Vagina (tissue), 2 donors: ENCODE measurements at places on chromosomes 7 and 10. TPM values are rescaled to one million over a fixed set of nuclear protein-coding genes. Genes with fewer than 3 reads are reported as not detected.
A peak's percentile ranks its signal among the peaks of the same experiment; 100 is the strongest.

Gene PODXL
- total RNA-seq: 26.0 TPM

Gene METTL27
- not detected for total RNA-seq

Gene C10orf53
- total RNA-seq: not detected

Gene SLC18A3
- total RNA-seq: 0.49 TPM

Gene OR2A12
- not detected for total RNA-seq

Gene ACHE
- total RNA-seq: 9.3 TPM

Gene CTTNBP2
- 25.0 TPM for total RNA-seq

Gene INA
- 3.9 TPM for total RNA-seq

Gene CALHM1
- not detected for total RNA-seq

- DNase-seq: no peak
Measured at GRCh38 chr7:1844951-1845390, 174.9 kb downstream of the ELFN1 start.

DNA sequence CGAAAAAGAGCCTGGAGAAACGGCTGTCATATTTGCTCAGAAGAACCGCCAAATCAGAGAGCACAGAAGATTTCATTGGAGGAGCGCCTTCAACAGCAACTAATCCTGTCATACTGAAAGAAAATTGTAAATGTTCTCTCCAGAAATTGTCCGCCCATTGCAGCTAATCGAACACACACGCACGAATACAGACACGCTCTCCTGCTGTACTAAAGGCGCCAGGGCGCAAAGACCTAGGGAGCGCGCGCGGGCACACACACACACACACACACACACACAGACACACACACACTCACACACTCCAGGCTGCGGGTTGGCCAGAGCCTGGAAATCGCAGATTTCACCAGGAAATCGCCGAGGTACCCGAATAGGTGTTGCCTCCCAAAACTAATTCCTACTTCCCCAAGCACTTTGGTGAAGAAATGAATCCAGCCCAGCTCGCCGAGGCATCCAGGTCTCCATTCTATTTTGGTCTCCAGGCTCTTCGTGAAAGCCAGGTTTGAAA lies at the start of gene CHRM2:
Gene CHRM2 (plus strand): TSS at position 157 of the 505 bp plus-strand sequence. CDS start 146,214 bp downstream, outside the sequence.
- DNase-seq: no peak

DNA sequence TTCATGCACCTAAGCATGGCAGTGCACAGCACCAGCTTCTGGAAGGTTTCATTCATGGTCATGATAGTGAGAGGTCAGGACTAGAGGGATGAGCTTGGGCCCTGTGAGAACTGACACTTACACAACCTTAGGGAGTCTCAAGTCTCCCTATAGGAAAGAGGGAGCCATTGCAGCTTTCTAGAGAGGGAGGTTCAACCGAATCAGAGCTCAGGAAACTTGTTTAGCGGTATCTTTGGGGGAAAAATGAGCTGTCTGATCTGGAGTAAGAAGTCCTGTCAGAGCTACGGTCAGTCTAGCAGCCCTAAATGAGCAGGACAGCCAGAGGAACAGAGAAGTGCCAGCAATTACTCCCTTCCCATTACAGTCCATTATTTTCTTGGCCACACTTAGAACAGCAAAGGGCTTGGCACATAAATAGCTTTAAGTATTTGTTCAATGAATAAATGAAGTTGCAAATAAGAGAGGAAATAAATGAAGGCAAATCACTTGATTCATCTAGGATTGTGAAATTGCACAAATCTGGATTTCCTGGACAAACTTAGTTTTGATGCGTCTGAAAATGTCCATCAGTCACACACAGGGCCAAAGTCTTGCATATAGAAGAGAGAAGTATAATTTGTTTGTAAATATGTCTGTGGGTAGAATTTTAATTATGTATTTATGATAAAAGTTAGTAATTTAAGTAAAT lies 262.0 kb downstream of the GLI3 start:
- DNase-seq: no peak

GRCh38 chr7:22357311-22358175 lies 589 bp upstream of the RAPGEF5 start:
- DNase-seq: no peak

GRCh38 chr10:123890226-123890625 lies 1.4 kb downstream of the CPXM2 start:
- DNase-seq: no peak

GRCh38 chr10:84606428-84606827 lies 278.0 kb downstream of the CCSER2 start:
- DNase-seq: no peak

DNA sequence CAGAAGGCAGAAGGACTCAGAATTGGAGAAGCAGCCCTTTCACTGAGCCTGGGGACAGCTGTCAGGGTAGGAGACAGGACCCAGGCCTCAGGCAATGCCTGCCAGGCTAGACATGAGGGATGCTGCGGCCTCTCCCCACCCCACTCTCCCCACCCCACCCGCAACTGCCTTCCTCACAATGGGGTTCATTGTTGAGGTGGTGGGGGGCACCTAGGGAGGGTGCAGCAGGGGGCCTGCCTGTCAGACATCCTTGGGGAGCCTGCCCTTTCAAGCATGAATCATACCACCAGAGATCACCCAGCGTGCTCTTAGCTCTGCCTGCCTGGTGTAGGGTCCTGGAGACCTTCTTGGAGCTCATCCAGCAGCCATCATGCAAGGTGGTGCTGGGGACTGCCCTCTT lies at the start of gene C10orf62:
Gene C10orf62 (plus strand): TSS at position 243 of the 400 bp plus-strand sequence. CDS start 177 bp downstream, outside the sequence.
- no peak for DNase-seq

DNA sequence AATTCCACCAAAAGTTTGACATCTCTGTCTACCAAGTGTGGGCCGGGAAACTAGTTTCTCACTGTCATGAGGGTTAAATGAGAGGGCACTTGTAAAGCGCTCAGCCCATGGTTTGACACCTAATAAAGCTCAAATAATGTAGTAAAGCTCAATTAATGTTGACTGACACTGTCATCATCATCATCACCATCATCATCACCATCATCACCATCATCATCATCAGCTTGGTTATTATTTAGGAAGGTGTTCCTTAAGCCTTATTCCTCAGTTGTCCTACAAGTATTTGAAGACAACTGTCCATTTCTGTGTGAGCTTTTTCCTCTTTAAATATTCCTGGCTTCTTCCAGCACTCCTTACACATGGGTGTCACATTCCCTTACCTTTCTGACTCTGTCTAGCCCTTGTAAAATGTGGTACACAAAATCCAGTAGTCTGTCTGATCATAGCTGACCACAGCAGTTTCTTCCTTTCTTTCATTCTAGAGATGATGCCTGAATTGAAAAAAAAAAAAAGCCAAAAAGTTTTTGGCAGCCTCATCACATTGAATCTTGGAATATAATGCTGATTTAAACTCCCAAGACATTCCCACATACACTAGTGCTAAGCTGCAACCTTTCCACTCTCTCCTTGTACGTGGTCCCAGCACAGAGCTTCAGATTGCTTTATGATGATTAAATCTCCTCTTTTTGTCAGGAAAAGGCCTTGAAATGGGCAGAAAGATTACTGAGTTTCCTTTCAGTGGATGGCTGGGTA lies 40.6 kb upstream of the SEPHS1 start:
- no peak for DNase-seq

DNA sequence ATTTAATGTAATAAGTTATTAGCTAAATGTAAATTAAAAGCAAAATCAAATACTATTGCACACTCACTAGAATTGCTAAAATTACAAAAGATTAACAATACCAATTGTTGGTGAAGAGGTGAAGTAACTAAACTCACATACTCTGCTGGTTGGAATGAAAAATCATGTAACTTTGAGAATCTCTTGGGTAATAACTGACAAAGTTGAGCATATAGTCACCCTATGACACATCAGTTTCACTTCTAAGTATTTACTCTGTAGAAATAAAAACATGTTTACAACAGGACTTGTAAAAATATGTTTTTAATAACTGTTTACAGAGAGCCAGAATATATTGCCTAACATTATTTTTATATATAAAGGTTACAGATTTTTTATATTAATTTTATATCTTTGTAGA lies 33.6 kb downstream of the CNTNAP2 start:
- DNase-seq: no peak

DNA sequence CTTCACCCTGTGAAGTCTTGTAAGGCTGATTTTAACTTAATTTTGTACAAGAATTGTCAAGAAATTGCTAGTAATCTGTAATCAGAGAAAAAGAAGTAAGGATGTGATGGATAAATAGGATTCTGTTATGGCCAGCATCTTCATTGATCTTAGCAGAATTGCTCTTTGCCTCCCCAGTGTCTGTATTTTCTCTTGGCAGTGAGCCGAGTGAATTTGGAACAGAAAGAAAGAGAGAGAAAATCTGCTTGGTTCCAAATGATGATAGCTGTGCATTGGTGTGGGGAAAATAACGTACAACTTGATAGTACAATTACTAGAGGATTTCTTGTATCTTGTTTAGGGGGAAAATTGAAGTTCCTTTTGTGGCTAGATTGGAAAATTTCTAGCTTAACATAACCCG lies 34.6 kb downstream of the VTI1A start:
- DNase-seq: no peak

DNA sequence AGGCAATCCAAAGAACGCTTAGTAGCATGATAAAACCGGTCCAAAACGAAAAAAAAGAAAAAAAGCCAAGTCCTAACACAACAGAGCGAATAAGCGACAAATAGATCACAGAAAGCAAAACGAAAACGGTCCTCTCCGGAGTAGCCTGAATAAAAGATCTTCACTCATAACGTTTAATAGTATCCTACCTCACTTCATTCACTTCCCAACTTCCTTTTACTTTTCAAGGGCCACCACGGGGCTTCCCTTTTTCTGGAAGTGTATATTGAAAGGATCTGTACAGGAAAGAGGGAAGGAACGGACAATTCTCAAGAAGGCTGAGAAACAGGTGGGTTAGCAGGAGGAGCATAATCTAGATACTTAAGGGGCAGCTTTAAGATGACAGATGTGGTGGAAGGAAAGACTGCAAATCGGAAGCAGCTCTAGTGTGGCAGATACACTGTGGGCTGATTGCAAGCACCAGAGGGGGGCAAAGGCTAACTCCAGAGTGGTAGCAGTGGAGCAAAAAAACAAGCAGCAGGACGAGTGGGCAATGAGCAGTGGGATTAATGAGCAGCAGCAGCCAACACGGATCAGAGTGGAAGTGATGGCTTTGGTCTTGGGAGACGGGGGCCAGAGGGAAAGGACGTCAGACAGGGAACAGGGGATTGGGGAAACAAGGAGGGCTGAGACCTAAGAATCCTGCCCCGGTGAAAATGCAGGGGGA lies 866 bp downstream of the CNOT4 start:
- DNase-seq: no peak

DNA sequence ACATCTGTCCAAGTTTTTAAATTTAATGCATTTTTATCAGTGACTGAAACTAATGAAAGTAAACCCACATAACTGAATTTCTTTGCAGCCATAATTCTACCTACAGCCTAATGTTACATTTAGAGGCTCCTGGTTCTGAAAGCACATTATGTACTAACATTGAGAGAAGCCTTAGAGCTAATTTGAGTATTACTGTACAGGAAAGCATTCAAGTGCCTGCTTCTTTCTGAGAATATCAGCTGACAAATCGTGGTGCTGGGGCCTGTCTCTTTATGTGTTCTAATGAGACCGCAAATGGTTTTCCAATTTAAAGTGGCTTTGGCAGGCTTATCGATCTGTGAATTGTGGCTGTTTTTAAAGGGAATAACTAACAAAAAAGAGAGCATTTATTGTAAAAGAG lies 32.3 kb upstream of the DGKB start:
- DNase-seq: no peak

DNA sequence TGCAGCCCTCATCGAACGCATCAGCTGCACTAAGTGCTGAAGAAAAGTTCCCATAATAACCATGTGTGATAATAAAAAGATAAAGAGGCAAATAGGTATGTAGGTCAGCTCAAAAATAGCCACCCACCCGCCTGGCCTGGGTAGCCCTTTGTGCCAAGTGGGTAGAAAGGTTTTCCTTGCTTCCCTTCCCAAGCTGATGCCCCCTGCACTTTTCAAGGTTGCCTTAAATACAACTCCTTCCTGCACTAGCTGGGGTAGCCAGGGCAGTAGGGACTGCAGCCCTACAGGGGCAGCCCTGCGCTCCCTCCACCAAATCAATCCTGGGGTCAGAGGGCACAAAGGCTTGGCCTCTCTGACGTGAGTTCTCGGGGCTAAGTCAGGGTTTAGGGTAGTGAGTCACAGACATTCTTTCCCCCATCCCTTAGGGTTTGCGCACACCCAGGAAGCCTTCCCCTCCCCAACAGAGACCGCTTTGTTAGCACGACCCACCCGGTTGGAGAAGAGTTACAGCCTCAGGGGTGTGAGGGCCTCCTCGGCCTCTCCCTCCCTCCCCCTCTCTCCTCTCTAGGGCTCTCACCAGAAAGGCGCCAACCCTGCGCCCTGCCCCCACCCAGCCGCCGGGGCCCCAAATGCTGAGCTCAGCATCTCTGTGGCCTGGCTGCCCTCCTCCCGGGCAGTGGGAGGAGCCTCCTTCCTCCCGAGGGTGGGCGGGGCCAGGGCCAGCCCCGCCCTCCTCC lies 13.3 kb upstream of the DDIT4 start:
- DNase-seq: peak; percentile 96

DNA sequence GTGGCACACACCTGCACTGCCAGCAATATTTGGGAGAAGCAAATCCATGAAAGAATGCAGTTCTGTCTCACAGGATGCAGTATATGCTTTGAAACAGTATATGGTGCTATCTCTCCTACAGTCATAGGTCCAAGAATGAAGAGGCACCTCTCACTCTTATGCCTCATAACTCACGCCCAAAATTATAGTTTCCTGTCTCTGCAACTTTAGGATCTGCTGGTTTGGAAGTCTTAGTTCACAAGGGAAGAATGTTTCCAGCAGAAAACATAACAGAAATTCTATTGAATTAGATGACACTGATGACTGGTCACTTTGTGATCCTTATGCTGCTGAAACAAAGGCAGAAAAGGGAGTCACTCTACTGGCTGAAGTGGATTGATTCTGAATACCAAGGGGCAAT lies 5.7 kb downstream of the C10orf67 start:
- no peak for DNase-seq

DNA sequence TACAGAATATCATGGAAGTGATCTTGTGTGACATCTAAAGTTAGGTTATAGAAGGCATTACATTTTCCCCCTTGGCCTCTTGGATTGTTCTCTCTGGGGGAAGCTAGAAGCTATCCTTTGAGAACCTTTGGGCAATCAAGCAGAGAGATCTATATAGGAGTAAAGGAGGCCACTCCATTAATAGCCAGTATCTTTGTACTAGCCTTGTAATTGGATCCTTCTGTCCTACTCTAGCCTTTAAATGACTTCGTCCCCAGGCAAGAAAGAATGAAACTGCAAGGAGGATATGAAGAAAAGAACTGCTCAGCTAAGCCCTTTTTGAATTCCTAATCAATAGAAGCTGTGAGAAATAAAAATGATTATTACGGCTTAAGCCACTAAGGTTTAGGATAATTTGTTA lies 230.9 kb downstream of the AGMO start:
- no peak for DNase-seq
